ENCODE measurements at places on chromosomes 7 and 10. TPM values are rescaled to one million over a fixed set of nuclear protein-coding genes. Genes with fewer than 3 reads are reported as not detected.

GRCh38 chr10:58757352-58758065 lies 244.8 kb downstream of the BICC1 start:
- H3K27ac ChIP-seq: no peak overlapping the region
- no peak overlapping the region for H3K4me3 ChIP-seq
- no peak for DNase-seq
- H3K4me1 ChIP-seq: no peaks in the 10 kb centered on the region

- no peak for DNase-seq
- H3K27me3 ChIP-seq: no peaks in the 10 kb centered on the region
- H3K27ac ChIP-seq: no peak overlapping the region
Measured at GRCh38 chr10:78547397-78547796, 513.7 kb downstream of the RPS24 start.

DNA sequence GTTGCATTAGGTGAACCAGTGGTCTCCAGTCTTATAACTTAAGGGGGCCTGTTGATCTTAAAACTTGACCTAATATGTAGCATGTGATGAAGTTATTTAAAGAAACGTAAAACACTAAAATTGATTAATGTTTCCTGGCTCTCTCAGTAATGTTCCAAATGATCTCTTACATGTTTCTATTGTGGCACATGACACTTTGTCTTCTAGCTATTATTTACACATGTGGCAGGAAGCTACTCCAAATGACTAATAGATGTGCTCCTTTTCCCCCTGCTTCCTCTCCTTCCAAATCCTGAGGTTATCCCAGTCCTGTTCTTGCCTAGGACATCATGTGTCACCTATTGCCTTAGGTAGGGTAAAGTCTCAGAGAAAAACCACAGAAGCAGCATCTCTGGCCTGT lies 89.4 kb downstream of the FAS start:
- peaks cover 10% of the 10 kb centered on the region for H3K4me1 ChIP-seq
- no peaks in the 10 kb centered on the region for H3K36me3 ChIP-seq
- H3K27ac ChIP-seq: no peak overlapping the region
- no peaks in the 10 kb centered on the region for H3K27me3 ChIP-seq

- H3K36me3 ChIP-seq: no peaks in the 10 kb centered on the region
- DNase-seq: no peak
- H3K4me3 ChIP-seq: no peak overlapping the region
- no peak overlapping the region for H3K27ac ChIP-seq
Measured at GRCh38 chr10:15461353-15462108, 90.4 kb upstream of the FAM171A1 start.

GRCh38 chr7:30503274-30504212 lies 1.1 kb downstream of the GGCT start:
- no peaks in the 10 kb centered on the region for H3K36me3 ChIP-seq
- H3K4me1 ChIP-seq: peaks cover 6% of the 10 kb centered on the region
- peak overlapping the region; percentile 92 for H3K4me3 ChIP-seq
- DNase-seq: no peak

CCL26 gene
- not detected for total RNA-seq

- no peak overlapping the region for H3K27ac ChIP-seq
- no peaks in the 10 kb centered on the region for H3K4me1 ChIP-seq
- DNase-seq: no peak
- H3K36me3 ChIP-seq: no peaks in the 10 kb centered on the region
Measured at GRCh38 chr7:54978364-54979116, 40.3 kb upstream of the EGFR start.

GRCh38 chr7:149830997-149831740 lies 7.0 kb upstream of the ZNF862 start:
- H3K4me1 ChIP-seq: no peaks in the 10 kb centered on the region
- H3K27me3 ChIP-seq: peaks cover 3% of the 10 kb centered on the region
- no peak for DNase-seq
- no peak overlapping the region for H3K27ac ChIP-seq
- no peak overlapping the region for H3K4me3 ChIP-seq

MRLN gene
- total RNA-seq: not detected

- no peaks in the 10 kb centered on the region for H3K4me1 ChIP-seq
- H3K36me3 ChIP-seq: no peaks in the 10 kb centered on the region
- peak overlapping the region; percentile 96 for H3K4me3 ChIP-seq
- DNase-seq: no peak
- no peaks in the 10 kb centered on the region for H3K27me3 ChIP-seq
Measured at GRCh38 chr10:92290076-92290836, 622 bp downstream of the CPEB3 start.

FZD8 gene
- 0.37 TPM for total RNA-seq

TDRD1 gene
- total RNA-seq: not detected

DNA sequence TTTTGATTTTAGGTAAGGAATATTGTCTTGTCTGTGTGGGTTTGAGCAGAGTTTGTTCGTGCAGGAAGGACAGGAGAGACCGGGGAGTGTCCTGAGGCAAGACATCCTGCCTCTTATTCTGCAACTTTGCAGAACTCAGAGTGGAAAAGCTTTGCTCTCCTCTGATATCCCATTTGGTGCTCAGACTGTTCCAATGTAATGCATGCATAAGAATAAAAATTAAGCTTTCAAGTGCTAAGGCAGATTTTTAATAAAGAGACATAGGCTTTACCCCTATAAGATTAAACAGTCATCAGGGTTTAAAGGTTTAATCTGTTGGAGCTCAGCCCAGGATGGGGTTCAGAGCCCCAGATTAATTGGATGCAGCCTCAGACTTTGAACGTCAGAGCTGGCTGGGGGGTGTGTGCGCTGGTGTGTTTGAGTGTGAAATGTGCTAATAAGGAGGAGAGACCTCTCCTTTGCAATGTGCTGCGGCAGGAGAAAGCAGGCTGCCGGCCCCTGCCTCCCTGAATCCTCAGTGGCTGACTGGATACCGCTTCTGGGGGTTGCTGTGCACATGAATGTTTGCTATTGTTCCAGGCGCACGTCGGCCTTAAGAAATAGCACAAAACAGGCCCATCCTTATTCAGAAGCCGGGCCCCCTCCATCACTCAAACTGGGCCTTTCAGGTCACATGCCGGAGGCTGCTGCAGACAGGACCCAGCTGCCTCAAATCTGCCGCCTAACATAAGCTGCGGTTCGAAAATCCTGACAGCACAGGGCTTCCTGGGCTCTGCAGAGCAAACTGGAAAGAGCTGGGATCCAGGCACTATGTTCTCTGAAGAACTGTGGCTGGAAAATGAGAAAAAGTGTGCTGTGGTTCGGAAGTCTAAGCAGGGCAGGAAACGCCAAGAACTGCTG lies 84.1 kb upstream of the PRR15 start:
- DNase-seq: no peak
- no peaks in the 10 kb centered on the region for H3K4me1 ChIP-seq

GRCh38 chr7:22884911-22885788 lies 62.5 kb upstream of the TOMM7 start:
- no peaks in the 10 kb centered on the region for H3K27me3 ChIP-seq
- H3K4me3 ChIP-seq: no peak overlapping the region
- H3K36me3 ChIP-seq: no peaks in the 10 kb centered on the region
- peaks cover 15% of the 10 kb centered on the region for H3K4me1 ChIP-seq

GRCh38 chr10:70498970-70499835 lies 20.6 kb downstream of the PALD1 start:
- H3K27me3 ChIP-seq: no peaks in the 10 kb centered on the region
- no peaks in the 10 kb centered on the region for H3K36me3 ChIP-seq
- peaks cover 34% of the 10 kb centered on the region for H3K4me1 ChIP-seq
- DNase-seq: no peak
- peak overlapping the region; percentile 17 for H3K27ac ChIP-seq
- H3K4me3 ChIP-seq: no peak overlapping the region

POLD2 gene
- total RNA-seq: 169 TPM

- no peak overlapping the region for H3K27ac ChIP-seq
- H3K36me3 ChIP-seq: no peaks in the 10 kb centered on the region
- H3K4me1 ChIP-seq: no peaks in the 10 kb centered on the region
- no peak overlapping the region for H3K4me3 ChIP-seq
- H3K27me3 ChIP-seq: no peaks in the 10 kb centered on the region
Measured at GRCh38 chr7:55244006-55244745, 121.0 kb upstream of the LANCL2 start.

LRRD1 gene
- not detected for total RNA-seq

GRCh38 chr7:92997152-92997551 lies 120.6 kb downstream of the SAMD9 start:
- H3K4me1 ChIP-seq: no peaks in the 10 kb centered on the region
- H3K27me3 ChIP-seq: no peaks in the 10 kb centered on the region
- DNase-seq: no peak
- no peaks in the 10 kb centered on the region for H3K36me3 ChIP-seq
- H3K27ac ChIP-seq: no peak overlapping the region

GRCh38 chr7:128322040-128322643 lies 21.6 kb downstream of the RBM28 start:
- H3K27ac ChIP-seq: no peak overlapping the region
- H3K27me3 ChIP-seq: no peaks in the 10 kb centered on the region
- DNase-seq: no peak
- H3K4me1 ChIP-seq: no peaks in the 10 kb centered on the region
- peaks cover 6% of the 10 kb centered on the region for H3K36me3 ChIP-seq

CLRN3 gene
- total RNA-seq: not detected

GRCh38 chr7:121610243-121610642 lies 214.1 kb upstream of the FAM3C start:
- H3K4me1 ChIP-seq: no peaks in the 10 kb centered on the region
- H3K4me3 ChIP-seq: no peak overlapping the region
- no peaks in the 10 kb centered on the region for H3K36me3 ChIP-seq
- no peaks in the 10 kb centered on the region for H3K27me3 ChIP-seq
- no peak for DNase-seq

SNCG gene
- 0.33 TPM for total RNA-seq

DNA sequence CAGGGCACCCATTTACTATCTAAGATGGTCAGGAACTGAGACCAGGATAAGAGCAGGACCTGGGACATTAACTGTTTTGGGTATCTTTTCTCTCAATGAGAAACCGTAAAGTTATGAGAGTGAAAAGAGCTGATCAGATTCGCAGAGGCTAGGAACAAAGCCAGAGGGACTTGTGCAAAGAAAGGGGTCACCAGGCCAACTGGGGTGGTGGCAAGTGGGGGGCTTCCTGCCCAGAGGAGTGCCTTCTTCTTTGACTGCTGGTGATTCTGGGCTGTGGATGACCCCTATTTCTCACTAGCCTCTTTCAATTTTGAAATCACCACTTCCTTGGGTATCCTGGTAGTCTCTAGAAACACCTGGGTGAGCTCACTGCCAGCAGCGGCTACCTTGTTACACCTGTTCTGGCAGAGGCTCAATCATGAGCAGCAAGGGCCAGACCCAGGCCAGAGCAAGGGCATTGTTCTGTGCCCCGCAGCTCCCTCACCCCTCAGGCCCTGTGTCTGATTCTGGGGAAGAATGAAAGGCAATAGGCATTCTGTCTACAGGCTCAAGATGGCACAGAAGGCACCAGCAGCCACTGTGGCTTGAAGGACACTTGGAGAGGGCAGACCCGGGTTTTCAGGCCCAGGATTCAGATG lies 999 bp downstream of the SFTPD start:
- no peaks in the 10 kb centered on the region for H3K27me3 ChIP-seq
- H3K4me3 ChIP-seq: no peak overlapping the region
- DNase-seq: no peak
- no peak overlapping the region for H3K27ac ChIP-seq
- no peaks in the 10 kb centered on the region for H3K36me3 ChIP-seq

ZCCHC24 gene
- total RNA-seq: 0.24 TPM

- H3K4me3 ChIP-seq: peak overlapping the region; percentile 55
- no peak for DNase-seq
- H3K36me3 ChIP-seq: no peaks in the 10 kb centered on the region
- H3K27me3 ChIP-seq: peaks cover 40% of the 10 kb centered on the region
- peaks cover 8% of the 10 kb centered on the region for H3K4me1 ChIP-seq
Measured at GRCh38 chr10:100828738-100829096, 83.3 kb downstream of the PAX2 start.

GRCh38 chr10:110797416-110797815 lies 74.3 kb upstream of the PDCD4 start:
- H3K27me3 ChIP-seq: no peaks in the 10 kb centered on the region
- no peak overlapping the region for H3K27ac ChIP-seq
- no peak overlapping the region for H3K4me3 ChIP-seq
- DNase-seq: no peak
- no peaks in the 10 kb centered on the region for H3K36me3 ChIP-seq

GRCh38 chr7:4500812-4501211 lies 181.3 kb upstream of the FOXK1 start:
- no peak overlapping the region for H3K4me3 ChIP-seq
- no peaks in the 10 kb centered on the region for H3K4me1 ChIP-seq
- H3K27ac ChIP-seq: no peak overlapping the region
- H3K27me3 ChIP-seq: no peaks in the 10 kb centered on the region

DNA sequence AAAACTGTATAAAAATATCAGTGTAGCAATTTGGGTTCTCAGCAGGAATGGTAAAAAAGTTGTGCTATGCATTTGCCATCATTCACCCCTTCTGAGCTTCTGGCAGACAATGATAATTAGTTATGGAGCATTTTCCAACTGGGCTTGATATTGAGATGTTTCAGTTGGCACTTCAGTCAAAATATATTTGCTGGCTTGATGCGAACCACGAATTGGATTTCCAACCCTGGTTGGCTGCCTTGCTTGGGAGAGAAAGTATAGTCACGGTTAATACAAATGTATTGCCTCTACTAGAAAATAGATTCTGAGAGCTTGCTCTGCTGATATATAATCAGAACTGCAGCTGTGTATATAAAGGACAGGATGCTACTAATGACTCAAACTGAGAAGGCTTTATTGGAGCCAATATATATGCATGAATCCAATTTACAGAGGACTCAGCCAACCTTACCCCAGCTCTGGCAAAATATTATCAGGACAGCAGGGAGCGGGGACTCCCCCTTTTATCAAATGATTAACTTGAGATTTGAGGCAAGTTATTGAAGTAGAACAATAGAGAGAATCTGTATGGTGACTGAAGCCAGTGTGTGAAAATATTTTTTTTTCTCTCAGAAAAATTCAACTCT lies 219.8 kb upstream of the SMIM30 start:
- no peaks in the 10 kb centered on the region for H3K4me1 ChIP-seq
- DNase-seq: no peak
- no peak overlapping the region for H3K27ac ChIP-seq
- no peak overlapping the region for H3K4me3 ChIP-seq

DNA sequence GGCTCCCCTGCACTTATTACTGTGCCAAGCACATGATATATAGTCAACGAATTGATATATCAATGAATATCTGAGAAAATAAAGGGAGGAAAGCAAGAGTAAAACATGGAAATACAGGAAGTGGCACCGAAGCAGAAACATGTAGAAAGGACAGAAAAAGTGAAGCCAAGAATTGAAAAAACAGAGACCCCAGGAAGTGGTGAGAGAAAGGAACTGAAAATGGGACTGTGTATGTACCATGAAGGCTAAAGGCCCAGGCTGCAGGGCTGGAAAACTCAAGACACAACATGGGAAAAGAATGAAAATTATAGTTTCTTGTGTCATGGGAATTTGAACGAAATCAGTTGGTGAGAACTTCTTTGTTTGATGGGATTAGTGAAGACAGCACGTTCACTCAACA lies 60.6 kb downstream of the MAP3K8 start:
- H3K27me3 ChIP-seq: no peaks in the 10 kb centered on the region
- H3K36me3 ChIP-seq: no peaks in the 10 kb centered on the region
- no peak overlapping the region for H3K4me3 ChIP-seq
- DNase-seq: no peak
- H3K27ac ChIP-seq: peak overlapping the region; percentile 87

TMEM196 gene
- total RNA-seq: not detected

GRCh38 chr10:119397416-119397815 lies 145.1 kb downstream of the RGS10 start:
- H3K27me3 ChIP-seq: no peaks in the 10 kb centered on the region
- peaks cover 23% of the 10 kb centered on the region for H3K4me1 ChIP-seq
- no peak for DNase-seq
- no peak overlapping the region for H3K4me3 ChIP-seq
- H3K27ac ChIP-seq: no peak overlapping the region

PCDH15 gene
- 0.05 TPM for total RNA-seq

All from GM12878 (cell line).